ENCODE measurements at places on chromosomes 13 and 19.

DNA sequence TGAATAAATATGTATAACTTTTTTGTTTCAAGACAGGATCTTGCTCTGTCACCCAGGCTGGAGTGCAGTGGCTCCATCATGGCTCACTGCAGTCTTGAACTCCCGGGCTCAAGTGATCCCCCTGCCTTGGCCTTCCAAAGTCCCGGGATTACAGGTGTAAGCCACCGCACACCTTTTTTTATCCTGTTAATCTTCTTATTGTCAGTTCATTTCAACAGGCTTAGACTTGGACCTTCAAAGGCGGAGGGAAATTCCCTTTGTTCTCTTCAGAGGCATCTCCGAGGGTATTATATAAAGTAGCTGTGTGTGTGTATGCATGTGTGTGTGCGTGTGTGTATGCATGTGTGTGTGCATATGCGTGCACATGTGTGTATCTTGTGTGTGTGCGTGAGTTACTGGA lies 35.0 kb downstream of the SUGP2 start:
- no peak for DNase-seq

- no peak for DNase-seq
Measured at GRCh38 chr13:79935121-79935520, 405.8 kb downstream of the SPRY2 start.

GRCh38 chr13:44972956-44973581 lies 16.2 kb downstream of the NUFIP1 start:
- DNase-seq: no peak

- DNase-seq: no peak
Measured at GRCh38 chr13:43356567-43356966, 333.2 kb downstream of the DNAJC15 start.

DNA sequence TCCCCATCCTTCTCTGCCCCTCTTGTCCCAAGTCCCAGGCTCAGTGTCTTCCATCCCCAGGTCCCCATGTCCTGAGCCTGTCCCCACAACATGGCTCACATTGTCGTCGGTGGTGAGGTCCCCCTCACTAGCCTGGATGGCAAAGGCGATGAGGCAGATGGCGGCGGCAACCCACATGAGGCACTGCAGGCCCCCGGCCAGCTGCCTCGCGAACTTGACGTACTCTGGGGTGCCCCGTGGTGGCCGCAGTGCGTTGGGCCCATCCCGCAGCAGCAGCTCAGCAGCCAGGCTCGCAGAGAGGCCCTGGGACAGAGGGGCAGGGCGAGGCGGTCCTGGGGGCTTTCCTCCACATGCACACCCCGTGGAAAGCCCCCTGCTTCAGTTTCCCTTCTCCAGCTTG lies 1.1 kb downstream of the ATP4A start:
- DNase-seq: no peak

GRCh38 chr19:1862424-1863327 lies 703 bp downstream of the KLF16 start:
- no peak for DNase-seq

Measured in testis (tissue), 5 donors.